NCI-H2107 (cell line): ENCODE measurements at places on chromosomes 16 and 17.

DNA sequence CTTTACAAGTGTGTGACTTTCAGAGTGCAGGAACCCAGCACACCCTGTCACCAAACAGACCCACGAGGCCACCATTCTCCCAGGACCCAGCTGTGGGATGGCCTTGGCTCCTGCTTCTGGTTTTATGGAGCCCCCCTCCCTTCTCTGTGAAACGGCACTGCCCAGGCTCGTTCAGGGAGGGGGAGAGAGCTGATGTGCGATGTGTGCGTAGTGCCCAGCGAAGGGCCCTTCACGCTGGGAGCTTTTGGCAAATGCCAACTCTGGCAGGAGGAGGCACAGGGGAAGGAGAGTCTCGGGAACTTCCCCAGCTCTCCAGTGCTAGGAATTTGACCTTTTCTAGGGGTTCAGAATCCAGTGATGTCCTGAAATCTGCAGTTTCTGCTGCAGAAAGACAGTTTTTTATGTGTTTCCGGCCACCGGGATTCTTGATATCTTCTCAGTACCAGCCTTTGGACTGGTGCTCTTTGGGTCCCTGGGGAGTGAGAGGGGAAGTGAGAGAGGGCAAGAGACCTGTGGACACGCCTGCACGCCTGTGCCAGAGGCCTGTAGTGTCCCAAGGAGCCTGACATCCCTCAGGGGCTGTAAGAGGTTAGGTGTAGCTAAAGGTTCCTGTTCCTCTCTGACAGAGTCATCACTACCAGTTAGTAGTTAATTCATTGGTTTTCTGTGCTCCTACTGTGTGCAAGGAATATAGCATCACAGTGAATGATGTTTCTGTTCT lies 45.1 kb downstream of the CMIP start:
- no peak for DNase-seq

GRCh38 chr17:83150369-83151055 lies 71.1 kb downstream of the METRNL start:
- no peak for DNase-seq

- no peak for DNase-seq
Measured at GRCh38 chr17:81074875-81075274, 39.9 kb downstream of the BAIAP2 start.

DNA sequence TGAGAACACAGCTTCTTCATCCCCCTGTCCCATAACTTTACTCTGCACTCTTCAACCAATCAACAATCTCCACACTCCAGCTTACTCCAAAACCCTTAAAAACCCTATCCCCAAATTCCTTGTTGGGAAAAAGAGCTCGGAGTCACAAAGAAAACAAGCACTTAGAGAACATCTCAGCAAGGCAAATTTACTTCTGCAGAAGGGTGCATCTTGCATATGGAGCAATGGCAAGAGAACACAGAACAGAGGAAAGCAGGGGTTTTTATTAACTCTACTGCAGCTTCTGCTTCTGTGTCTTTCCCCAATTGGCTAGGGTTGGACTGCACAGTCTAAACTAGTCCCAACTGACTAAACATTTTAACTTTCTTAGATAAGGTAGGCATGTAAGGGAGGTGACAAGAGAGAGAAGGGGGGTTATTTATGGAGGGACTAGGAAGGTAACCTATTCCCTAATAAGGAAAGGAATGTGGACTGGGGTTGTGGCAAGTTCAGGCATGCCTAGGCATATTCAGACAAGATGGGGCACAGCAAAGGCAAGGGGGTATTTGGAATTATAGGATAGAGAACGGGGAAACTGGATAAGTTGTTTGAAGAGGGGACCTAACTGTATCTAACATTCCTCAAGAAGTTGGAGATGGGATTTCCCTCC lies 125.5 kb downstream of the CACNG3 start:
- no peak for DNase-seq

DNA sequence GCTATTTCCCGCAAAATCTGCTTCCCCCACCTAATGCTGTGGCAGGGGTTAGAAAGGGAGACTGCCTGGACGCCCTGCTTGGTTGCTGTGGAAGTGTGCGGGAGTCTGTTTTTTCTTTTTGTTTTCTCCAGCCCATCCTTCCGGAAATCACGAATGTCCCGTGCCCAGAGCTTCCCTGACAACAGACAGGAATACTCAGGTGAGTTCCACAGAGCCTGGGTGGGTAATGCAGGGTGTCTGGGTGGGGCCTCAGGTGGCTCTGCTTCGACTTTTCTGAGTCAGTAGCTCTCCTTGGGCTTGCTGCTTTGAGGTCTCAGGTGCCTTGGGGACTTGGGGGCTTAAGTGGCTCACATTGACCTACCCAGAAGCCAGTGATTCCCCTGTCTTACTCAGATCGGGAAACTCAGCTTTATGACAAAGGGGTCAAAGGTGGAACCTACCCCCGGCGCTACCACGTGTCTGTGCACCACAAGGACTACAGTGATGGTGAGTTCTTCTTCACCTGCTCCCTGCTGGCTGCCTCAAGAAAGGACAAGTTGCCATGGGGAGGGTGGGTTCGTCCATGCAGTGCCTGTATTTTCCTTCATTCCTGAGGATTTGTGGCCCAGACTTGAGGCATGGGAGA lies 11.4 kb downstream of the LIMD2 start:
- no peak for DNase-seq

DNA sequence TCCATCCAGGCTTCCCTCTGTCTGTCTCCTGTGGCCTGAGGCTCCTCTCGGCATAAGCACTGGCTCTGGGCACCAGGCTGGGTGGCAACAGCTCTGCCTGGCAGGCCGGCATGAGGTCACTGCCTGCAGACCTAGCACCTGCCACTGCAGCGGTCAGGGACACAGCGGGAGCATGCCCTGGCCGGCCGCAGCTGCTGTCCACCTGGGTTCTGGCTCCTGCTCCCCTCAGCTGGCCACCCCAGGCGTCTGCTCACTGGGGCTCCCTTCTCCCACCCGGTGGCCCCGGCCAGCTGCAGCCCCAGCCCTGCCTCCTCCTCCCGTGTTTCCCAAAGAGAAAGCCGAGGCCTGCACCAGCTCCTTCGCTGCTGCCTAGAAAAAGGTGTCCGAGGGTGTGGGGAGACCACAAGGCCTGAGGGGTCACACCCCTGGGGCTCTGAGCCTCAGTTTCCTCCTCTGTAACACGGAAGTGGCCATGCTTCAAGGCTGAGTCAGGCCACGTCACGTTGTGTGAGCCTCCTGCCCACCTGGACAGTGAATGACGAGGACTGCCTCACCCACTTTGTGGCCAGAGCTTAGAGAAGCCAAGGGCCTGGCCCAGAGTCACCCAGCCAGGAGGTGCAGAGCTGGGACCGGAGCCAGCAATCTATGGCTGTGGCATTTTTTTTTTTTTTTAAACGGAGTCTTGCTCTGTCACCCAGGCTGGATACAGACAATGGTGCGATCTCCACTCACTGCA lies 6.7 kb downstream of the NTHL1 start:
- no peak for DNase-seq

- DNase-seq = no peak
Measured at GRCh38 chr16:28207399-28207798, 4.4 kb downstream of the XPO6 start.

GRCh38 chr16:23518435-23518891 lies 8.2 kb upstream of the GGA2 start:
- DNase-seq = no peak

- DNase-seq = no peak
Measured at GRCh38 chr16:86512860-86513470, 2.6 kb downstream of the FOXF1 start.

- DNase-seq = peak; percentile 83
Measured at GRCh38 chr16:85445064-85445778, 167.9 kb upstream of the GSE1 start.

DNA sequence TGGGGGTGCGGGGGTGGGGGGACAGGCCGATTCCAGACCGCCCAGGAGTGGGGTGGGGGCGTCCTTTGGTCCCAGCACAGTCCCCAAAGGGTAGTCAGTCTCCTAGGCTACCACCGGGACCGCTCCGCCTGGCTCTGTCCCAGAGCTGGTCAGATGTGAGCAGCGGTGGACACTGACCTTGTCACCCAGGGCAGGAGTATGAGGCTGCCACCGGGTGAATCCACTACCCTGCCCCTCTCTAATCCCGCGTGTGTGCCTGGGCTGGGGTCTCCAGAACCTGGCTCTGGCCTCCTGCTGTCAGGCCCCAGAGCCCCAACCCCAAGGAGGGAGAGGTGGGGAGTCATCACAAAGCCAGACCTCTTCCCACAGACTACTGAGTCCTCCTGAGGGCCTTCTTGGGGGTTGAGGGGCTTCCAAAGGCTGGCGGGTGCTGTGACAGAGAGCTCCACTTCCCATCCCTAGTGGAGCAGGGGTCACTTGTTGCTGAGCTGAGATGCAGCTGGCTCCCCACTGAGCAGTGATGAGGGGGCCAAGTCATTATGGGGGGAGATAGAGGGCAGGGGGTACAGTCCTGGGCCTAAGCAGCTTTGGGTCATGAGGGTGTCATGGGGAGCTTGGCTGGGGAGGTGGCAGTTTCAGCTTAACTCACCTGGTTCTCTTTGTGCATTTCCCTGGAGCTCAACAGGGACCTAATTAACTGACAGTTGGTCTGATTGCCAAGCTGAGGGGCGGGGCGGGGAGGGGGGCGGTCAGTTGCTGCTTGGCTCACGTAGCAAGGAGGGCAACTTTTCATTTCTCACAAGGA lies 1.2 kb downstream of the PPP1R1B start:
- DNase-seq = no peak

DNA sequence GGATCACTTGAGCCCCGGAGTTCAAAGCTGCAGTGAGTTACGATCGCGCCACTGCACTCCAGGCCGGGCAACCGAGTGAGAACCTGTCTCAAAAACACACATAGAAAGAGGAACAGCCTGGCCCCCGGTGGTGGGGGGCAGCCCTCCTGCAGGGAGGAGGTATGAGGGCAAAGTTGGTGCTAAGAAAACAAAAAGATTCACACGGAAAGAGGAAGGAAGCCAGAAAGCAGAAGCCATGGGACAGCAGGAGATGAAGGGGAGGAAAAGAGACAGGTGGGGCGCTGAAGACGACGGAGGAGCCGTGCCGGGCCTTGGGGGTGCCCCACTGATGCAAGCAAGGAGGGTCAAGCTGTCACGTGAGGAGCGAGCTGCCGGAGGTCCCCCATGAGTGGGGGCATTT lies 8.2 kb upstream of the C16orf74 start:
- no peak for DNase-seq

DNA sequence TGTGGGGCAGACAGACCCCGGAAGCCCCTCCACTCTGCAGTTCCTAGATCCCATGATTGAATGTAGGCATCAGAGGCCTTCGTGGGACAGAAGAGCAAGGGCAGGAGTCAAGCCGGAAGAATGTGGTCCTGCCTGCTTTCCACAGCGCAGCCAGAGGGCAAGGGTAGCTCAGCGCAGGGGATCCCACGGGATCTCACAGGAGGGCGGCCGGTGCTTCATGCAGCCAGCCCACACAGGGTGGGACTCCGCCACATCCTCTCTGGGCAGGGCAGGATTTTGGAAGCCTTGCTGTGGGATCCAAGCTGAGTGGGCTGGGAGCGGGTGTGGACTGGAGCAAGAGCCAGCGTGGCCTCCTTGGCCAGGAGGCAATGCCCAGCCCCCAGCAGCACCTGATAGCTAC lies 13.0 kb downstream of the KATNB1 start:
- DNase-seq = no peak

GRCh38 chr17:29116804-29117753 lies 63.1 kb downstream of the MYO18A start:
- peak; percentile 44 for DNase-seq

DNA sequence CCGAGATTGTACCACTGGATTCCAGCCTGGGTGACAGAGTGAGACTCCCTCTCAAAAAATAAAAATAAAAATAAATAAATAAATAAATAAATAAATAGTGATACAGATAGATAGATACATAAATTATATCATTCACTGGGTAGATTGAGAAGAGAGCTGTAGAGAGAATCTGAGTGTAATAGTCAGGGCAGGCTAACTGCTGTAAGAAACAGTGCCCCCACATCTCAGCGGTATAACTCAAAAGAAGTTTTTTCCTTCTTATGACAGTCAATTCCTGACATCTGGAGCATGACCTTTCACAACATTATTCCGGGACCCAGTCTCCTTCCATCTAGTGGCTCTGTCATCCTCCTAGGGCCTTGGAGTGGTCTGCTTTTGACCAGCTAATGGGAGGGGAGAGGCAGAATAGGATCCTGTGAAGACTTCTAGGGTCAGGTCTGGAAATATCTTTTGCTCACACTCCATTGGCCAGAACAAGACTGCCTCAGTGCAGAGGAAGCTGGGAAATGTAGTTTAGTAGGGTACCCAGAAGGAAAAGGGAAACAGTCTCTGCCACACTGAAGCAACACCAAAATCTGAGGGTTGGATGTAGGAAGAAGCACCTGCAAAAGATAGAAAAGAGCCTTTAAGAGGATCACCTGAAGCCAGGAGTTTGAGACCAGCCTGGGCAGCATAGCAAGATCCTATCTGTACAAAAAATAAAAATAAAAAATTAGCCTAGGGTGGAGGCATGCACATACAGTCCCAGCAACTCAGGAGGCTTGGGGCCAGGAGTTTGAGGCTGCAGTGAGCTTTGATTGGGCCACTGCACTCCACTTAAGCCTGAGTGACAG lies 3.0 kb upstream of the QPRT start:
- DNase-seq = no peak

- no peak for DNase-seq
Measured at GRCh38 chr17:20223808-20224328, 214.7 kb downstream of the SPECC1 start.

GRCh38 chr16:16109453-16110110 lies 113.7 kb downstream of the ABCC6 start:
- no peak for DNase-seq

- no peak for DNase-seq
Measured at GRCh38 chr16:49923411-49923810, 67.5 kb upstream of the ZNF423 start.

DNA sequence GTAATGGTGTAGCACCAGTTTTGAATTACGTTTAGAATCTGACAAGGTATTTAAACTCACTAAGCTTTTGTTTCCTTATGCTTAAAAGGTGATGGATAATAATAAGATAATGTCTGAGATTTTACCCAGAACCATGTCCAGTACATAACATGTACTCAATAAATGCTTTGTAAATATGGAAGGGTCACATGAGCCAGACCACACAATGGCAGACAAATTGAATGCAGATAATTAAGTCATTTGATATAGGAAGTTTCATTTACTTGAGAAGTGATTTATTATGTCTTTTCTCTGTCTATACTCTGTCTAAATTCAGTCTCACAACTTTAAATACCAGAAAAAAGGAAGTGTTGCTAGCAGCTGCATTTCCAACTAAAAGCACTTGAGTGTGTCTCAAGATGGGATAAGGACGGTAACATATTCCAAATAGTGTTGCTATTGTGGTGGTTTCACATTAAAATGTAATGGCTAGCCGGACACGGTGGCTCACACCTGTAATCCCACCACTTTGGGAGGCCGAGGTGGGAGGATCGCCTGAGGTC lies 52.5 kb upstream of the DHX40 start:
- no peak for DNase-seq

GRCh38 chr17:76496464-76496863 lies 4.8 kb downstream of the RHBDF2 start:
- no peak for DNase-seq

GRCh38 chr16:55661941-55662643 lies 6.3 kb downstream of the SLC6A2 start:
- DNase-seq = no peak
